ENCODE measurements at places on chromosomes 4 and X. TPM values are rescaled to one million over a fixed set of nuclear protein-coding genes. Genes with fewer than 3 reads are reported as not detected.

GRCh38 chr4:81213671-81214070, 1.4 kb downstream of the PRKG2 start:
- H3K4me3 ChIP-seq: no peak overlapping the region
- no peaks in the 10 kb centered on the region for H3K36me3 ChIP-seq
- no peak overlapping the region for H3K27ac ChIP-seq
- DNase-seq: no peak

Gene PROM1
- total RNA-seq: not detected

DNA sequence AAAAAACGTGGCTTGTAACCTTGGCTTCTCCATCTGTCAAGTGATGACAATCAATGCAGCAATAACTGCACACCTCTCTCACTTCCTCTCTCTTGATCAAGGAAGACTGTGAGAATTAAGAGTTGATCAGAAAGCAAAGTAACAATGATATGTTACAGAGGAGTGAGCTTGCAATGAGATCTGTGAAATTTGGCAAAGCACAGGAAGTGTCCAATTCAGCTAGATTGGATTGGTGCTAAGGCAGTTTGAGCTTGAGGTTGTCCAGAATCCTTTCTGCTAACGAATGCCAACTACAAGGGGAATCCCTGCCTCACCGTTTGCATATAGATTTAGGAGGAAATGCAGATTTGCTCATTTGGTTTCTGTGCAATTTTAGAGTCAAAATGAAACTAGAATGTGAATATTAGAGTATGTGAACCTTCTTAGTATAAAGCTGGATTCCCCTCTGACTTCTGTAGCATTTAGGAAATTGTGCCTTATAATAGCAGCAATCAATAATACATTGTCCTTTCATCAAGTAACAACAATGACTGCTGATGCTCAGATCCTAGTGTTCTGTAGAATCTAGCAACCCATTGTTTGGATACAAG, 346.4 kb downstream of the PTTG2 start:
- H3K4me3 ChIP-seq: no peak overlapping the region
- H3K36me3 ChIP-seq: no peaks in the 10 kb centered on the region
- no peak for DNase-seq

Gene BST1
- total RNA-seq: 0.54 TPM

Gene APELA
- not detected for total RNA-seq

DNA sequence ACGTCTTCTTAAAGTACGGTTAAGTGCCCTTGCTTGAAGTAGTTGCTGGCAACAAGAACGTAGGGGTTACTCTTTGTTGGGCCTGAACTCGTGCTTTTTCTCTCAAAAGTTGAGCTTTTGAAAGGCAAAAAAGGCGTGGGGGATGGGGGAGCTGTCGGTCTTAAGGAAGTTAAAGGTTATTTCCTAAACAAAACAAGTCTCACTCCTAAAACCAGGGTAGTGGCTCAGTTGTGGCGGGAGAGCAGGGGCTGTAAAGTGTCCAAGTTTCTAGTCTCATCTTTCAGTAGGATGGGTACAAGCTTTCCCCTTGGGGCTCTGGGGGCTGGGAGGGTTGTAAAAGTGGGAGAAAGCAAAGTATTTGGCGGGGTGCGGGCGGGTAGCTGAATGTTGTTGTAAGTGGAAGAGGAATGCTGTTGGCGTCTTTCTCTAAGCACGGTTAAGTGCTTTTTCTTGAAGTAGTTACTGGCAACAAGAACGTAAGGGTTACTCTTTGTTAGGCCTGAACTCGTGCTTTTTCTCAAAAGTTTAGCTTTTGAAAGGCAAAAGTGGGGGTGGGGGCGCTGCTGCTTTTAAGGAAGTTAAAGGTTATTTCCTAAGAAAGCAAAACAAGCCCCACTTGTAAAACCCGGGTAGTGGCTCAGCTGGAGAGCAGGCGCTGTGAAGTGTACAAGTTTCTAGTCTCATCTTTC, 904 bp upstream of the WDR1 start:
- peaks cover 30% of the 10 kb centered on the region for H3K36me3 ChIP-seq
- peak overlapping the region; percentile 98 for H3K27ac ChIP-seq
- peaks cover 57% of the 10 kb centered on the region for H3K4me1 ChIP-seq
- no peaks in the 10 kb centered on the region for H3K27me3 ChIP-seq
- DNase-seq: no peak

Gene COL25A1
- total RNA-seq: 1.8 TPM

Gene NLGN3
- 0.51 TPM for total RNA-seq

DNA sequence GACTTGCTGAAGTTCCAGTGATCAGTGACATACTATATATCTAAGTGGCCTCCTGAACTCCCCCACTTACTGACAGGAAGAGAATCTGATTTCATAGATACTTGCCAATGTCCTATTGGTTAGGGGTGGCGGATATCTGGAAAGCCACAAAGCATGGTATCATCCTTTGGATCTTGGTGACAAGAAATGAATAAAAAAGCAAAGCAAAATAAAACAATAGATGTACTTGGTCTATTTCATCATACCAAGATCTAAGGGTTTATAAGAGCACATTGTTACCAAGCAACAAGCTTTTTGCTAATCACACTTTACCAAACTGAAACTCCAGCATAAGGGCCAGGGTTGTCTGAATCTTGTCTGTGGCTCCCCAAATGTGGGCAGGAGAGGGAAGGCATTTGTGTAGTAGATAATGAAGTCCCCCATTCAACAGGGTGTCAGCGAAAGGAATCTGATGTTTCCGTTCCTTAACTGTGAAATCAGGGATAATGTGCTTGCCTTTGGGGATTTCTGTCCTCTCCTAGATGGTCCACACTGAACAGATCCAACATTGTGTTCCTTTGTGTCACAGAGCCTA, 125.0 kb upstream of the SMIM10 start:
- no peak overlapping the region for H3K27ac ChIP-seq
- no peaks in the 10 kb centered on the region for H3K36me3 ChIP-seq

Gene PPP2R2C
- not detected for total RNA-seq

GRCh38 chr4:141789716-141790115, 153.3 kb downstream of the IL15 start:
- no peak overlapping the region for H3K4me3 ChIP-seq
- no peaks in the 10 kb centered on the region for H3K27me3 ChIP-seq
- no peak for DNase-seq
- H3K4me1 ChIP-seq: peaks cover 35% of the 10 kb centered on the region
- peak overlapping the region; percentile 81 for H3K27ac ChIP-seq

Gene SPRY1
- 51.7 TPM for total RNA-seq

Gene MCTS1
- 43.8 TPM for total RNA-seq

Gene SLBP
- 49.1 TPM for total RNA-seq

Gene TMPRSS11D
- not detected for total RNA-seq

Gene HMX1
- total RNA-seq: 3.5 TPM

GRCh38 chr4:48556268-48556667, 66.2 kb downstream of the ZAR1 start:
- H3K4me3 ChIP-seq: no peak overlapping the region
- H3K36me3 ChIP-seq: peaks cover 46% of the 10 kb centered on the region

Gene PPARGC1A
- 10.2 TPM for total RNA-seq

DNA sequence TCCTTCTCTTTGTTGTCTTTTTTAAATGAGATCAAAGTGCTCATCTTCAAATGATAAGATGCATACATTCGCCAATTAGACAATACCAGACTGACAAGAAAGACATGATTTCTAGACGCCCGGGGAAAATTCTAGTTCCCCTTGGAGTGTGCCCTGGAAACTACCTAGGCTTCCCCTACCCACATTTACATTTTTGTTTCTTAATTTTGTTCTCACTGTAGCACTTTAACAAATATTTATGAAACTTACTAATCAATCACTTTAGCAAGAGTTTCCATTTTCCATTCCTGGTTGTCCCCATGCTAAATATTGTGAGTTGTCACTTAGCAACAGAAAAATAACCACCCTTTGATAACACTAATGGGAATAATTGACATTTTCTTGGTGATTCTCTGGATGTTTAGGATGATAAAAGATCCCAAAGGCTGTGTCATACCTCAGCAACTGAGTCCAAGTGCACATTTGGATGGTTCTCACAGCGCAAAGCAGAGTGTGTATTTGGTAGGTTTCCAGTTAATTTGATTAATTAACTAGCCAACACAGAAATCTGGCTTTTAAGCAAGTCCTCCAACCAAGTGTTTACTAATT, 69.6 kb downstream of the FGFBP1 start:
- no peak overlapping the region for H3K4me3 ChIP-seq
- H3K36me3 ChIP-seq: no peaks in the 10 kb centered on the region
- peaks cover 9% of the 10 kb centered on the region for H3K4me1 ChIP-seq

Gene SYTL4
- total RNA-seq: 23.2 TPM

- DNase-seq: no peak
- peaks cover 4% of the 10 kb centered on the region for H3K36me3 ChIP-seq
- no peak overlapping the region for H3K4me3 ChIP-seq
- no peak overlapping the region for H3K27ac ChIP-seq
- H3K4me1 ChIP-seq: peaks cover 22% of the 10 kb centered on the region
These were observed 154.5 kb downstream of the ATP10D start for GRCh38 chr4:47639531-47639930.

DNA sequence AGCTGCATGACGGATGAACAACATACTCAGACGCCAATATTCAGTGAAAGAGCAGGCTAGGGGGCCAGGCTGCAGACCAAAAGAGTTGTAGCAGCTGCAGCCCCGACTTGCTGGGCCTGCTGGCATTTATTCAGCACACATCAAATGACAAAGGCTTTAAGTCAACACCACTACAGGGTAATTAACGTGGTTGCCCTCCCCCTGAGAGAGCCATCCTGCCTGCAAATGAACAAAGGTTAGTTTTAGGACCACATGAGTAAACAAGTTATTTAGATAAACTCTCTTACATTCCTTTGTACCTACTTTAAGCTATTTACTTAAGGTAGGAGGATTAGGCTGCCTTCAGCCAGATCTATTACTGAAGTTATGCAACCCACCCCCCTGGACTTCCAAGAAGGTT, 1329.1 kb downstream of the PCDH18 start:
- H3K27ac ChIP-seq: no peak overlapping the region
- H3K36me3 ChIP-seq: no peaks in the 10 kb centered on the region
- DNase-seq: no peak
- H3K4me3 ChIP-seq: no peak overlapping the region

Gene SSX4
- total RNA-seq: not detected

DNA sequence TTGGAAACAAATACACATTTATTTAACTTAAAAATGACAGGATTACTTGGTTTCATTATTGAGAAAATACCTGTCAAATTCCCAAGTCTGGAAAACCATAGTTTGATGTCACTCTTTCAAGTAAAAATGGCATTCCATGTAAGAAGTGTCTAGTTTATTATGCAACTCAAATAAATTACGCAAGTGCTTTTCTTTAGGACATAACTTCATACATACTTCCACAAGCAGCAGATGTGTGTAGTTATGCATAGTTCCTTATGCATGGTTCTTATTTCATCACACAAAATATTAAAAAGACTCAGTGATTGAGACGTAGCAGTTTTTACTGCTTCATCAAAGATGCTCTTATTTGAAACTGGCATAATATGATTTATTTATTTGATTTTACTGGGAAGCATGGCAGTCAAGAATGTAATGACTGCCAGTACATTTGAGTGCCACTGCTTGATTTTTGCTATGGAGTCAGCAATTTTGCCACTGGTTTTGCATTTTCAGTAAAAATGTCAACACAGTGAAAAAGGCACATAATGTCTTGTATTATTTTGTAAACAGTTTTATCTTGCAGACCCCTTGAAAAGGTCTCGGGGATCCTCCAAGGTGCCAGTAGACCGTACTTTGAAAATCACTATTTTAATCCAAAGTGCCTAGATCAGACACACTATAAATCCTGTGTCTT, 62.1 kb downstream of the CLCN3 start:
- no peaks in the 10 kb centered on the region for H3K27me3 ChIP-seq
- no peaks in the 10 kb centered on the region for H3K4me1 ChIP-seq
- H3K36me3 ChIP-seq: peaks cover 17% of the 10 kb centered on the region
- no peak for DNase-seq
- no peak overlapping the region for H3K27ac ChIP-seq

DNA sequence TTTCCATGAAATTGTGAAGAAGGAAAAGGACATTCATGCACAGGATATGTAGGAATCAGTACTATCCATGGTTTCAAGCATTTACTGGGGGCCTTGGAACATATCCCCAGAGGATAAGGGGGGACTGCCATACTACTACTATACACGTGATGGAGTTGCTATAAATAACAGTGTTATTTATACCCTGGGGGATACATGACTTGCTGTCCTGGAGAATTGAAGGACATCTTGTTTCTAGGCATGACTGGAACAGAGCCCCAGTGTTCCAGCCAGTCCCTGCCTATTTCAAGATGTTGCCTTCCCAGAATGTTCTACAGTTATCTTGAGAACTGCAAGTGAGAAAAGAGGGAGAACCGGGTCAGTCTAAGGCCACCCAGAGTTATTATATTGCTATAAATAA, 39.6 kb upstream of the ZNF81 start:
- H3K4me1 ChIP-seq: no peaks in the 10 kb centered on the region
- H3K36me3 ChIP-seq: no peaks in the 10 kb centered on the region
- DNase-seq: no peak
- H3K27ac ChIP-seq: no peak overlapping the region
- H3K27me3 ChIP-seq: peaks cover 9% of the 10 kb centered on the region

Gene RAB33A
- 3.6 TPM for total RNA-seq

GRCh38 chr4:94428884-94429283, 22.9 kb upstream of the PDLIM5 start:
- DNase-seq: no peak
- H3K4me1 ChIP-seq: peaks cover 7% of the 10 kb centered on the region
- no peaks in the 10 kb centered on the region for H3K27me3 ChIP-seq
- no peak overlapping the region for H3K27ac ChIP-seq

DNA sequence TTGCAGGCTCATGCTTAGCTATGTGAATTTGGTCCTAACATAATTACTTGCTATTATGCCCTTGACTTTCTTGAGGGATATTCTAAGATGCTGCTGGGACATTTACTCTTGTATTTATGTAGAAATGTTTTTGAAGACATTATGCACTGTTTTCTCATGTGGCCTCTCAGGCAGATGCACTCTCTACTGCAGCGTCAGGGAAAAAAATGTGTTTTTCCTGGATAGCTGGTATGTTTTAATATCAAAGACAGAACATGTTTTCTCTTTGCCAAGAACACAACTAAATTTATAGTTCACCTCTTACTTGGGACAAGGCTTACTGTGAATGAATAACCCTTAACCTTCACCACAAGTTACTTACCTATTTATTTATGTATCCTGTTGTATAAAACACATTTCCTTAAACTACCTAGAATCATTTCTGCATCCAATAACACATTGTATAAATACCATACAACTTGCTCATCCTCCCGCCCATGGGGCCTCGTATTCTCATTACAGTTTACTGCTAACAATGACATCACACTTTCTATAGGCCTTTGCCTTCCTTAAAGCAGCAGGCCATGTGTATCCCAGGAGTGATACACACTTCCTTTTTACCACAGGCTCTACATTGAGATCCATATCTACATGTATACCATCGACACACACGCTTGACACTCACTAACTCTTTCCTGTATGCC, 178.7 kb downstream of the SLIT2 start:
- H3K36me3 ChIP-seq: no peaks in the 10 kb centered on the region
- no peaks in the 10 kb centered on the region for H3K27me3 ChIP-seq
- DNase-seq: no peak
- no peak overlapping the region for H3K27ac ChIP-seq
- peaks cover 26% of the 10 kb centered on the region for H3K4me1 ChIP-seq
- H3K4me3 ChIP-seq: no peak overlapping the region

GRCh38 chrX:44922980-44923379, 50.0 kb downstream of the KDM6A start:
- no peak overlapping the region for H3K4me3 ChIP-seq
- H3K27me3 ChIP-seq: no peaks in the 10 kb centered on the region
- peak overlapping the region; percentile 28 for H3K27ac ChIP-seq
- no peak for DNase-seq
- no peaks in the 10 kb centered on the region for H3K36me3 ChIP-seq
